ENCODE measurements at places on chromosomes 13 and 19. TPM values are rescaled to one million over a fixed set of nuclear protein-coding genes. Genes with fewer than 3 reads are reported as not detected.

DNA sequence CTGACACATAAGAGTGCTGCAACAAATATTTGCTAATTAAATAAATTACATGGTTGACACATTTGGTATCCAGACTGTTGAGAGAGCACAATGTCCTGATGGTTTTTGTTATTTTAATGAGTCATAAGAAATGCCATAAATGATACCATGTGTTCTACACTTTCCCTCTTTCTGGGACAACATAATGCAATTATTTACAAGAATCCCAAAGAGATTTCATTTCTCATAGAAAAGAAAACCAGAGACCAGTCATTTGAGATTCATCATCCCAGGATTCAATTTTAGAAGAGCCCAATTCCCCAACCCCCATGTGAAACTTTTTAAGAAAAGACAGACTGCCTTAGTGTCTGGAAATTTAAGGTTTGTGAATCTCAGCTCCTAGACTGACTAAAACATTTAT, 399.6 kb downstream of the DCT start:
- DNase-seq = peak; percentile 82

GRCh38 chr13:44243198-44243857, 130.3 kb upstream of the SERP2 start:
- DNase-seq = no peak

DNA sequence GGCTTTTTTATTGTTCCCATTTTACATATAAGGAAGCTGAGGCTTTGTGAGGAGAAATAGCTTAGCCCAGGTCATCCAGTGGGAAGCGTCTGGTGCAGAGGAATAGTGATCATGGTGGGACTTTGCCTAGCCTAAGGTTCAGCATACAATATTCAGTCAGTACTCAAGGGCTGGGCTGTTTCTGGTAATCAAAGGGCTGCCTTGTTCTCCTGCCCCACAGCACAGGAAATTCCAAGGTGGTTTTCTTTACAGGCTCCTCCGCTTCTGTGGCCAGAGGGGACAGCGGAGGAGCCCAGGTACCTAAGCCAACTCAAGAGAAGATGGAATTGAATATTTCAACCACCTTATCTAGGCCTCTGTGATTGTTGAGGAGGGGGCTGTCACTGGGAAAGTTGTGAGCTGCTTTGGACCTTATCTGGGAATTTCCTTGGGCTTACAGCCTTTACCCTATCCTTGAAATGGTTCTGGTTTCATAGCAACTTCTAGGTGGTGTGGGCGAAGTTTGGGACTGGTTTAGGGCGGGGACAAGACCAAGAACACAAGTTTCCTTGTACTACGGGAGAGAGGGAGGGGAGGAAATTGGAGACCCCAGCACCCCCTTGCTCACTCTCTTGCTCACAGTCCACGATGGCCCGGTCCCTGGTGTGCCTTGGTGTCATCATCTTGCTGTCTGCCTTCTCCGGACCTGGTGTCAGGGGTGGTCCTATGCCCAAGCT, at the start of gene MIA:
Gene MIA, plus strand, starts transcription at position 606 of the 716 bp plus-strand sequence. Its CDS starts 22 bp downstream, at position 628.
- DNase-seq = no peak

DNA sequence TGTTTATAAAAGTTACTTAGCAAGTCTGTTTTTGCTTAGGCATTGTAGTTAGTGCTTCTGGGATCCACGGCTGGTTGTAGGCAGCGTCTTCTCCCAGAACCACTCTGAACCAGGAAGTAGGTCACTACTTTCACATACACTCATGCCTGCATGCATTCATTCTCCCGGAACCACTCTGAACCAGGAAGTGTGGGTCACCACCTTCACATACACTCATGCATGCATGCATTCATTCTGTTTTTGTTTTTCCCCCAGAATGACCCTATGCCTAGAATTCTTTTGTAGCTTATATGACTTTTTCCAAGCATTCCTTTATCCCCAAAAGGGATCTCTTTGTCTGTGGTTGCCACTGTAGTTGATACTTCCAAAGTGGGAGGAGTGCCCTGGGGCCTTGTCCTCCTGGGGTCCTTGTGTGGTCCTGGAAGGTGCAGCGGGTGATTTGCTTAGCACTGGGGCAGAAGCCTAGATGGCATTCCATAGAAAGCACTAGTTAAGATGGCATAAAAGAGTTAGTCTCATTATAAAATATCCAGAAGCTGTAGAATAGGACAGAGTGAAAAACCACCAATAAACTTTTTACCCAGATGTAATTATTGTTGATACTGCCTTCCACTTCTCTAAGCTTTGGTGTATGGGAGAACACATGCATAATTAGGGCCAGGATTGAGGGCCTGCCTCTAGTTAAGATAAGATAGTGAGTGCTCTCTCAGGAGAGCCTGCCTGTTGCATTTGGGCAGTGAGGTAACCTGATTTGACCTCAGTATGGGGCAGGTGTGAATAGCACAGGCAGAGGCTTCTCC, 68.6 kb upstream of the TEX29 start:
- no peak for DNase-seq

- DNase-seq = no peak
Measured at GRCh38 chr19:42683917-42684513, 56.3 kb downstream of the PSG3 start.

DNA sequence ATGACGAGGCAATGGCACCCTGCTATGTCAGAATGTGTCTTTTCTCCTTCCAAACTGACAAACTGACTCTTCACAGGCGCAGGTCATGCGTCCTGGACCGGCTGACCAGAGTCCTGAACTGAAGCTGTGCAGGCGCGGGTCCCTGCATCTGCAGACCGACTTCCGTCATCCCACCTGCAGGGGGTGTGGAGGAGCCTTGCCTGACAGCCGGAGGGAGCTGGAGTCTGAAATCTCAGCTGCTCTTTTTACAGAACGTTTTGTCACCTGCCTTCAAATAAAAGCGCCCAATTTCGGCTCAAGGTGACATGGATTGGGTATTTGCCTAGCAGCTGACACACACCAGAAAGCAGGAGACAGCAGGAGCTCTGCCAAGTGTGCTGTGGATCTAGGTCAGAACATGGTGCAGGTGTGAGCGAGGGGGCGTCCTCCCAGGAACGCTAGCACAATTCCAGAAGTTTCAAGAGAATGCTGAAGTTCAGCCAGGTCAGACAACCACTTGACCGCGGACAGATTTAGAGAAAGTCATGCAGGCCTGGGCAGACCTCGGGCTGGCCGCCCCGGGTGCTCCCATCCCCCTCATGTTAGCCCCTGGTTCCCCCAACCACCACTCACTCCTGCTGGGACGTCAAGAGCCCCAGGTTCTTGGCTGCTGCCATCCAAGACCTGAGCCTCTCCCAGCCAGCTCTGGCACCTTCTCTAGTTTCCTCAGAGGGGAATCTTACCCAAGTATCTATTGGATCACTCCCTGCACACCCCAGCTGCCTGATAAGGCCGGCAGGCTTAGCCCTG, 32.8 kb downstream of the ELL start:
- no peak for DNase-seq

- DNase-seq = no peak
Measured at GRCh38 chr13:97780486-97780885, 173.0 kb upstream of the IPO5 start.

- DNase-seq = no peak
Measured at GRCh38 chr19:3817761-3818160, 31.6 kb upstream of the MATK start.

DNA sequence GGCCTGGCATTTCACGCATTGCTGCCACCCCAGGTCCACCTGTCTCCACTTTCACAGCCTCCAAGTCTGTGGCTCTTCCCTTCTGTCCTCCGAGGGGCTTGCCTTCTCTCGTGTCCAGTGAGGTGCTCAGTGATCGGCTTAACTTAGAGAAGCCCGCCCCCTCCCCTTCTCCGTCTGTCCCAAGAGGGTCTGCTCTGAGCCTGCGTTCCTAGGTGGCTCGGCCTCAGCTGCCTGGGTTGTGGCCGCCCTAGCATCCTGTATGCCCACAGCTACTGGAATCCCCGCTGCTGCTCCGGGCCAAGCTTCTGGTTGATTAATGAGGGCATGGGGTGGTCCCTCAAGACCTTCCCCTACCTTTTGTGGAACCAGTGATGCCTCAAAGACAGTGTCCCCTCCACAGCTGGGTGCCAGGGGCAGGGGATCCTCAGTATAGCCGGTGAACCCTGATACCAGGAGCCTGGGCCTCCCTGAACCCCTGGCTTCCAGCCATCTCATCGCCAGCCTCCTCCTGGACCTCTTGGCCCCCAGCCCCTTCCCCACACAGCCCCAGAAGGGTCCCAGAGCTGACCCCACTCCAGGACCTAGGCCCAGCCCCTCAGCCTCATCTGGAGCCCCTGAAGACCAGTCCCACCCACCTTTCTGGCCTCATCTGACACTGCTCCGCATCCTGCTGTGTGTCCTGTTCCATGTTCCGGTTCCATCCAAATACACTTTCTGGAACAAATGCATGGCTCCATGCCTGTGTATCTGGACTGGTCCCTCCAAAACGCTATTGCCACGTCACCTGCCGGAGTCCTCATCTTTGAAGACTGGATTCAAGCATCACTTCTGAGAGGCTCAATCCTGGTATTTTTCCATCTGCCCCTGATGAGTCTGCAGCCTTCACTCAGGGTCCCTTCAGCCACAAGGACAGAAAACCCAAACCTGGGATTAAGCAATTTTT, 10.7 kb upstream of the DHDH start:
- no peak for DNase-seq

ZIC5 gene
- total RNA-seq = not detected

NXNL1 gene
- not detected for total RNA-seq

ATP4B gene
- not detected for total RNA-seq

All from skin of body (tissue), 3 donors.